ENCODE measurements at places on chromosomes 7 and 10.
A peak's percentile ranks its signal among the peaks of the same experiment; 100 is the strongest.

DNA sequence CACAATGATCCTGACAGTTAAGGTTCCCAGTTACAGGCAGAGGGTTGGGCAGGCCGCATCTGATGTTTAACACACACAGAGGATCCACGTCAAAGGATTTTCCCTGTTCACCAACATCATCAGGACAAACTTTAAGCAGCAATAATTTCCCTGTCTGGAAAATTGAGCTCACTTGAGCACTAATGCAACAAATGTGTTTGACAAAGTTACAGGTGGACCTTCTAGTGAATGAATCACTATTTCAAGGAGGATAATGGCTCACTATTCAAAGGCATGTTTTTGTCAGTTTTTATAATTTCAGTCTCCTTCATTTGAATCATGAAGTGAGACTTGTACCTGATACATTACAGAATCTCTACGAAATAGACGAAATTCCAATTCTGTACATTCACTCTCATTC, 127.3 kb downstream of the DIP2C start:
- DNase-seq = no peak

DNA sequence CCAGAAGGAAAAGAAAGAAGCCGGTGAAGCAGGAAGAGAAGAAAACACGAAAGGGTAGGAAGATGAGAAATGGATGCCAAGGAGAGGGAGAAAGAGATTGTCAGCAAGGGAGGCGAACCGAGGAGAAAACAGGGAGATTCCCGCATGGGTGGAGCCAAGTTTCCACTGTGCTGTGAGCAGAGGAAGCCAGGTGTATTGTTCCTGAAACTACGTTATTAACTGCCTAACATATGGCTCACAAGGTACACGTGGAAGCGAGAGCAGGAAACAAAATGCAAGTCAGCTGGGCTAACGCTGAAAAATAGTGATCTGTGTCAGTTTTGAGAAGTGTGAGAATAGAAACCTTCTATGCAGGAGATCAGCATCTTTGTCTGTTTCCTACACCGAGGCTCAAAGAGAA, 20.4 kb upstream of the HIPK2 start:
- DNase-seq = no peak

DNA sequence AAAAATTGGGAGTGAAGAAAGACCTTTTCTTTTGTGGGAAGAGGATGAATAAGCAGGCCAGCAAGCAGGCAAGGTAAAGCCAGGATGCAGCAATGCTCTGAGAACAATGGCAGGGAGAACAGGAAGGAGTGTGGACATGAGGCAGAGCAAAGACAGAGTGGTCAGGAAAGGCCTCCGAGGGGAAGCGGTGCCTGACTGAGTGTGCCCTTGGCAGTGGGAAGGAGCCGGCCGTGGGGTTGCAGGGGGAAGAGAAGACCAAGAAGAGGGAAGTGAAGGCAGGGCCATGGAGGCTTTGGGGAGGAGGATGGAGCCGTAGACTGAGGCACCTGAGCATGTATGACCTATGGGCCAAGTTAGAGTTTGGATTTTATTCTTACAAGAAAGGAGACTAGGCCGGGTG, 21.9 kb upstream of the ZNF212 start:
- no peak for DNase-seq

GRCh38 chr10:97494151-97494550, 4.1 kb downstream of the MMS19 start:
- DNase-seq = no peak

- DNase-seq = peak; percentile 88
Observed at GRCh38 chr10:30182191-30183054, 123.0 kb upstream of the JCAD start.

DNA sequence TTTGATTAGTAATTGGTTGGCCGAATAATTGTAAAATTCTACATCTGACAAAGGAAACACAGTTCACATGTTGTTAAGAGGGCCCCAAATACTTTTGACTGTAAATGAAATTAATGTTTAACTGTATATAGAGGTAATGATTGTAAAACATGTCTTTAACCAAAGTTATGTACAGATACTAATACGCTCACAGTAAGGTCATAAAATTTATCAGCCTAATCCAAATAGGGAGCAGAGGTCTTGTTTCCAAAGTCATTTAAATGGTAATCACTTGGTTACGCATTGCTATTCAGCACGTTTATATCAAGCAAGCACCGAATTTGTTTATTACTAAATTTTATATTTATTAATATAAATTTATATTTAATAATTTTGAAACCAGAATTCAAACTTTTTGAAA, 1.4 kb downstream of the PHYHIPL start:
- DNase-seq = no peak

DNA sequence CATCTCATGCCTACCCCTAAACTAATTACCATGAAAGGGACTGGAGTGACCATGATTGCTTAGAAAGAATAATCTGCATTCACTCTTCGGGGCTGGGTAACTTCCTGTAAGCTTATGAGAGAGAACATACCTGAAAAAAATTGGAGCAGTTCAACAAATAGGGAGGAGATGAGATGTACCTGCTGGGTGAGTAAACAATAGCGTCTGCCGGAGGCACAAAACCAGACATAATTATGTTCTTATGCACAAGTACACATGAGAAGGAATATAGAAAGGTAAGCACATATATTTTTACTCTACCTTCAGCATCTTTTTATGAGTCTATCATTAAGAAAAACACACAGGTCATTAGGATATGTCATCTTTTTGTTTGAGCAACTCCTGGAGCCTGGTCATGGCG, 224.6 kb upstream of the FERD3L start:
- DNase-seq = no peak

DNA sequence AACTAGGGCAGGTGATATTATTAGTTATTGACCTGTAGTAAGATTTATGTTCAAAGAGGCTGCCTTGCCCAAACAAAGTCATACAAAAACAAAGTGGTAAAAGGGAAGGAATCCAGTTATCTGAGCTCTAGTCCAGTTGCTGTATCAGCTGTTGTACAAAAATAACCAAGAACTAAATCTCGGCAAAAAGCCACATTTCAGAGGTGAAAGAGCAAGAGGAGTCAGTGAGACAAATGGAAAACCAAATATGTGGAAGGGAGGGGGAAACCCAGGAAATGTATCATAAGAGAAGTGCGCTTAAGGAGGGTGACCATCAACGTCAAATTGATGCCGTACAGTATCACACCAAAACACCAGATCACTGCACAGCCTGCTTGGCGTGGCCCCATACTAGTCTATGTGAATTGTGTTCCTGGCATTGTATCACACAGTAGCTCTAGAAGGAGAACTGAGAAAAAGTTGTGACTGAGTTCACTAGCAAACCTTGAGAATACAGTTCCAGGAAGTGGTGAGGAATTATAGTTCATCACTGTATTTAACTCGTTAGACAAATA, 6.4 kb downstream of the AGBL3 start:
- DNase-seq = no peak

- DNase-seq = no peak
Observed at GRCh38 chr10:90007226-90007625, 305.8 kb downstream of the KIF20B start.

GRCh38 chr7:14858866-14859265, 43.7 kb downstream of the DGKB start:
- DNase-seq = no peak

DNA sequence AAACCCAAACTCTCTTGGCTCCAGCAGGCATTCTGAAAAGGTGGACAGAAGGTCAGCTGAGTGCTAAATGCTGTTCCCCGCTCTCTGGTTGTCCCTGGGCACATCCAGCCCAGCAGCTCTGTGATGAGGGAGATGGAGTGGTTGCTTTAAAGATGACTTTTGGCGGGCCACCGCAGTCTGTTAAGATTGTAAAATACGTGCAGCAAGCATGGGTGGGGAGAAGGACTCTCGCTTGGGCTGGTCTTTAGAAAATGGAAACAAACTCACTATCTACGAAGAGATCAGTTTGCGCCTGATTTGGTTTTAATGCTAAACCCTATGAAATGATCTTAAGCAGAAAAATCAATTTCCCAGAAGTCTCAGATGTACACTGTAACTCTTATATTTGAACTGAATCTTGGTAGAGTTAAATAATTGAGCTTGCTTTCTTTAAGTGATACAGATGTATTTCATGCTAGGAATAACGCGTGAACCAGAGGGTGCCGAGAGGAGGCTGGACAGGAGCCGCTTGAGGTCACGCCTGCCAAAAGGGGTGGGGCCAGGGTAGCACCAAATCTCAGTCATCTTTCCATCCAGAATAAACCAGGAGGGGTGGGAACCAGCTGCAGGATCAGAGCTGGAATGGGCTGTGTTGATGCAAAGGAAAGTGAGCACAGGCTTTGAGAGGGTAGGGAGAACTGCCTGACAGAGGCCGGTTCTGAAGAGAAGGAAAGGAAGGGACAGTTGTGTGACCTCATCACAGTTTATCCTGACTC, 170.2 kb upstream of the MKI67 start:
- peak; percentile 81 for DNase-seq

DNA sequence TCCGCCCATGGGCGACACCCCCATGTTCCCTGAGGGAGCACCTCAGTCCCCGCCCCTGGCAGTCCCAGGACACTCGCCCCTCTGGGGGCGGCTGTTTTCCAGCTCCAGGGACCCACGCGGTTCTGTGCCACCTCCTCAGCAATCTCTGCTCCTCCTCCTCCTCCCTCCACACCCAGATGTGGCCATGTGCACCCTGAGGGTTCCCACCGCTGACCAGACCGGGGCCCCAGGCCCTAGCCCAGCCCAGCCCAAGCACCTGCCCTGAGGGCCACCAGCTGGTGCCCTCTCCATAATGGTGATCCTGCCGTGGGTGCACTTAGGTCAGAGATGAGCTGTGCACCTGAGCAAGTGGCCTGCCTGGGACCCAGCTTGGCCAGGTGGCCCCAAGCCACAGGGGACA, 25.1 kb downstream of the AP5Z1 start:
- no peak for DNase-seq

DNA sequence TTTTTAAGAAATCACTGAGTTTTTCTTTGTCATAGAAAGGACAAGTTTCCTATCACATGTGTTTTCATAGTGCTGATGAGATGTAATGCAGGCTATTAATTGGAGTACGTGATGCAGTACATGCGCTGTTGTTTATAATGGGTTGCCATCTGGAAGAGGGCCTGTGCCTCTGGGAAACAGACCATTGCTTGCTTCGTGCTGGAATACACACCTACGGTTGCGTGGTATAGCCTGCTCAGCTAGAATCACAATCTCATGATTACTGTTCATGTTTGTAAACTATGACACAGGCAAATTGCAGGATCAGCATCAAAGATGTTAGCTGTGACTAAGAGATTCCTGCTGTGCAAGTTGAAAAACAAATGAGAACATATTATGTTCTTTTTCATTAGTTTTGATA, 107.2 kb upstream of the STEAP1B start:
- no peak for DNase-seq

GRCh38 chr10:51471271-51471670, 228.1 kb downstream of the CSTF2T start:
- no peak for DNase-seq

DNA sequence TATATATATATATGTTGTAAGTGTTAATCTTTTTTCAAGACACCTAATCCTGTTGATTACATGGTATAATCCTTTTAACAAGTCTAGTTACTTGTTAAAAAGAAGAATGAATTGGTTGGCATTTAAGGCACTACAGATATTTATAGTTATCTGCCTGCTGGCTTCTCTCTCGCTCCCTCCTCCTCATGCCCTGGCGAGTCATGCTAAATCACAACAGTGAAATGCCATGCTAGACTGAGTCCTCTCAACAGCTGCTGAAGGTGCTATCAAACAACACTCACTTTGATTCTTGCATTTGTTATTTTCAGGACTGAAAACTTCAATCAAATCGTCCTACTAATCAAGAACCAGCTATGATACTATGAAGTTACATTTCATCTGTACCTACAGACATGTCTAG, 15.4 kb downstream of the NRAP start:
- DNase-seq = no peak

DNA sequence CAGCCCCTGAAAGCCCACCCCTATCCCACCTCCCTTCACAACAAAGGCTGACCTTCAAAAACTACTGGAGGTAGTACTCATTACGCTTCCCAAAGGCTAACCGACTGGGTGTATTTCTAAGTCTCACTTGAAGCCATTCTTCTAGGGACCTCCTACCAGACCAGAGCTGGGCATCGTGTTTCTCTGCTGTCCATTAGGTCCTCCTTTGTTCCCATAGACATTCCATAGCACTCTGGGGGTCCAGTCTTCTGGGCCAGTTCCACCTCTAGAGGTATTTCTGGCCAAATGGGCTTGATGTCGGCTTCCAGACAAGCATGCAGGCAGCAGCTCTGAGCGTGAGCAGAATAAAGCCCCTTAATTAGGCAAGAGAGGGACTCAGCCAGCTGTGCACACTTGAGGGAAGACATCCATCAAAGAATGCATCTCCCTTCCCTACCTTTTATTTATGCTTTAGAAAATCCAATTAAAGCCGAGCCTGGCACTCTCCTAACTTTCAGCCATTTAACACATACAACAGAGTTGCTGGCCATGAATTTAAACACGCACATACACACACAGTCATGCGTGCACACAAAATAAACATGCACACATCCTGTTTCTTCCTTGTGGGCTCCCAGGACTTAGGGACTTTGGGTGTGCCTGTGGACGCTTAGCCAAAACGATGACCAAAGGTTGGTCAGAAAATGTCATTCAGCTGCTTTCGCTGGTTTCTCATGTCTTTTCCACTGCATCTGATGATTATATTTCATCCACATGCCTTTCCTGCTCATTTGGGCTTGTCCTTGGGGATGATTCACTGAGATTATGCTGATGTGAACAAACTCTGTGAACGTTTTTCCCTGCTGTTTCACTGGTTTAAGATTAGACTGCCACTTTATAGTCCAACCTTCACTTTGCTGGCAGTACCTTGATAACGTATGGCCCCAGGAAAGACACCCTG, 362.0 kb upstream of the NFE2L3 start:
- DNase-seq = no peak

GRCh38 chr7:45132708-45133320, 21.3 kb upstream of the TBRG4 start:
- DNase-seq = no peak

GRCh38 chr10:31700181-31700611, 228.4 kb downstream of the ARHGAP12 start:
- no peak for DNase-seq

- peak; percentile 20 for DNase-seq
Observed at GRCh38 chr7:31070991-31071644, 19.0 kb downstream of the ADCYAP1R1 start.

DNA sequence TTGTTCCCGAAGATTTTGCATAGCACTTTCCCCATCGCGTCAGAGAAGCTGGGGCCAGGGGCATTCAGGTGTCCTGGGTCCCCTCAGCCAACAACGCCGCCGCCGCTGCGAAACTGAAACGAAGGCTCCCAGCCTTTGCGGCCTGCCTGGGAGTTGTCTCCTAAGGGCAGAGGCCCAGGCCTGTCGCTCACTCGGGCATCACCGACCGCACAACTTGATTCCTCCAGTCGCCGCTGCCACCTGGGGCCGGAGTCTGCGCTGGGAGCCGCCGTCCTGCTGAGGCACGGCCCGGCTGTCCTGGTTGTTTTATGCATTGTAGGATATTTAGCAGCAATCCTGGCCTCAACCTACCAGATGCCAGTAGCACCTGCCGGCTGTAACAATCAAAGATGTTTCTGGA, 22.0 kb downstream of the ZSCAN25 start:
- DNase-seq = no peak

DNA sequence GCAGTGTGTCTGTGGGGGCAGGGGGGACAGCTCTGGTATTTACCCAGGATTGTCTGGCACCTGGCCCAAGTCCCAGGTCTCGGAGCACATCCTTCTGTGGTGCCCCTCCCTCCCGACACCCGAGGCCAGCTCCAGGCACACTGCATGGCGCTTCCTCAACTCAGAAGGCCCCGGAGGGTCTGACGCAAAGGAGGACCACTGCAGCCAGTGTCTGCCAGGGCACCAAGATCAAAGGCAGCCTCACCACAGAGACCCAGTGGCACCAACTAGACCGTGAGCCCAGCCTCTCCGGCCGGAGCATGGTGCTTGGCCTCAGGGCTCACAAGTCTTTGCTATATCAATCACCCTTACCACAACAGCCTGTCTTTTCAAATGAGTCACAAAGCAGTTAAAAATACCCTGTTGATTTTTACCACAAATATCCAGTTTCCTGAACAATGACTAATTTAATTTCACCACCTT, 99.3 kb upstream of the DDC start:
- DNase-seq = no peak

All from left hindlimb (tissue), 1 donor.